ENCODE measurements at places on chromosomes 5 and 9. TPM values are rescaled to one million over a fixed set of nuclear protein-coding genes. Genes with fewer than 3 reads are reported as not detected.

- H3K27me3 ChIP-seq, result no peaks in the 10 kb centered on the region
- no peak overlapping the region for H3K27ac ChIP-seq
- no peaks in the 10 kb centered on the region for H3K4me1 ChIP-seq
- no peak for DNase-seq
- H3K4me3 ChIP-seq, result no peak overlapping the region
- H3K36me3 ChIP-seq, result peaks cover 9% of the 10 kb centered on the region
These were observed 405.2 kb downstream of the SEMA5A start for GRCh38 chr5:9140711-9141110.

- no peak overlapping the region for H3K27ac ChIP-seq
- H3K4me3 ChIP-seq, result no peak overlapping the region
- DNase-seq, result peak; percentile 23
These were observed 18.9 kb upstream of the VLDLR start for GRCh38 chr9:2602704-2603116.

GRCh38 chr5:126192226-126192625 is 231.0 kb upstream of the GRAMD2B start:
- H3K4me1 ChIP-seq, result peaks cover 2% of the 10 kb centered on the region
- no peaks in the 10 kb centered on the region for H3K27me3 ChIP-seq
- no peak overlapping the region for H3K27ac ChIP-seq
- DNase-seq, result no peak
- no peaks in the 10 kb centered on the region for H3K36me3 ChIP-seq

DNA sequence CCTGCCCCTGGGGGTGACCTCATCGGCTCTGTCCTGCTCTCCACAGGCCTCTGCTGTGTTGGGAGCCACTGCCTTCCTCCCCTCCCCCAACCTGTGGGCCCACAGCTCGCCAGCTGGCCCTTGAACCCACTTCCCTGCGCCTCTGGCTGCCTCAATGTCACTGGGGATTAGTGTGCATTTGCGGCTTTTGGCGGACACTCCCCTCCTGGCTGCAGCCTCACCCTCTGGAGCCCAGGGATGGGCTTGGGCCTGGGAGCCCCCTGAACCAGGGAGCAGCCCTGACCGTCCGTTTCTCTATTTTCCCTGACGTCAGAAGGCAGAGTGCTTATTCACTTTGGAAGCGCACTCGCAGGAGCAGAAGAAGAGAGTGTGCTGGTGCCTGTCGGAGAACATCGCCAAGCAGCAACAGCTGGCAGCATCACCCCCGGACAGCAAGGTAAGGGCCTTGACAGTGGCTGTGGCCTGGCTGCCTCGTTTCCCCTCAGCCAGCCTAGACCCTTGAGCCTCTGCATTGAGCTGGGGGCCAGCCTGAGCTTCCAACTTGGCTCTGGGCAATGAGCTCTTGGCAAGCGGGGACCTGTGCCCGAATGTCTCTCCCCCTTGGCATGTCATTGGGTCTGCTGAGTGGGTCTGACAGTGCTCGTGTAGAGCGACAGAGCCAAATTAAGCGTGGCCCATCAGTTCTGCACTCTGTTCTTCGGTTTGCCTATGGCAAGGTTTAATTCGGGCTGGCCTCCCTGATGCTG is 73.1 kb downstream of the RGS3 start:
- no peaks in the 10 kb centered on the region for H3K36me3 ChIP-seq
- H3K4me1 ChIP-seq, result no peaks in the 10 kb centered on the region
- no peak overlapping the region for H3K27ac ChIP-seq
- no peak for DNase-seq
- no peak overlapping the region for H3K4me3 ChIP-seq

GRCh38 chr5:179792612-179793467 is 946 bp upstream of the LTC4S start:
- peaks cover 9% of the 10 kb centered on the region for H3K4me1 ChIP-seq
- no peak overlapping the region for H3K4me3 ChIP-seq
- H3K27ac ChIP-seq, result no peak overlapping the region
- no peaks in the 10 kb centered on the region for H3K27me3 ChIP-seq

- H3K36me3 ChIP-seq, result no peaks in the 10 kb centered on the region
- no peak for DNase-seq
- no peaks in the 10 kb centered on the region for H3K4me1 ChIP-seq
- H3K4me3 ChIP-seq, result no peak overlapping the region
- H3K27me3 ChIP-seq, result peaks cover 90% of the 10 kb centered on the region
These were observed 106.4 kb downstream of the PSD2 start for GRCh38 chr5:139901986-139902385.

- no peak overlapping the region for H3K4me3 ChIP-seq
- no peaks in the 10 kb centered on the region for H3K27me3 ChIP-seq
- DNase-seq, result no peak
- no peaks in the 10 kb centered on the region for H3K36me3 ChIP-seq
- no peak overlapping the region for H3K27ac ChIP-seq
- H3K4me1 ChIP-seq, result no peaks in the 10 kb centered on the region
These were observed 230.7 kb downstream of the SEMA6A start for GRCh38 chr5:116343961-116344360.

DNA sequence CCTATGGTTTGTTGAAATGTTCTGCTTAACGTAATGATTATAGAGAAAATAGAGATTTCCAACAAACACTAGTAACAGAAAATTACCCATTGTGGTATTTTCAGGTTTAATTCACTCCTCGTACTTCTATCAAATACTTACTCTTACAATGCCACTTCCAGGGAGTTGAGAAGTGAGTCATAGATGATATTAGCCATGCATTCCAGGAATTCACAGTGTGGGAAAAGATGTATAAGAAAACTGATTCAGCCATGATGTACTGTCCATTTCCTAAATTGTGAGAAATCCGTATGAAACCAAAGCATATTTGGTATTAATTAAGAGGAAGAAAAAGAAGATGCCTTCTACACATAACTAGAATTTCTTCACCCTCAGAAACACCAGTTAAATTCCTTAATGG is 1854.6 kb upstream of the WWC1 start:
- no peaks in the 10 kb centered on the region for H3K36me3 ChIP-seq
- H3K27ac ChIP-seq, result no peak overlapping the region

DNA sequence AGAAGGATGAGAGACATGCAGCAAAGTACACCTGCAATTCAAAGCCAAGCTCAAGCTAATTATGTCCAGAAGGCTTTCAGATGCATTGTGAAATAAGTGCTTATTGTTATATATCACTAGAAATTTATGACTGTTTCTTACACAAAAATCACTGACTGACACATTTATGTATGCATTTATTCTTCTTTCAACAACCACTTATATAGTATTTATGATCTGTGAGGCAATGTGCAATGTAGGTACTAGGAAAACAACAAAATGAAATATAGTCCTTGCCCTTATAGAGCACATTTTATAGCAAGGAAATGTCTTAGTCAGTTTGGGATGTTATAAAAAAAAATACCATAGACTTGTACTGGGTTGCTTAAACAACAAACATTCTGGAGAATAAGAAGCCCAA is 167.6 kb downstream of the YIPF5 start:
- no peaks in the 10 kb centered on the region for H3K36me3 ChIP-seq
- no peak for DNase-seq
- no peak overlapping the region for H3K27ac ChIP-seq
- H3K27me3 ChIP-seq, result no peaks in the 10 kb centered on the region
- H3K4me1 ChIP-seq, result no peaks in the 10 kb centered on the region
- no peak overlapping the region for H3K4me3 ChIP-seq

DNA sequence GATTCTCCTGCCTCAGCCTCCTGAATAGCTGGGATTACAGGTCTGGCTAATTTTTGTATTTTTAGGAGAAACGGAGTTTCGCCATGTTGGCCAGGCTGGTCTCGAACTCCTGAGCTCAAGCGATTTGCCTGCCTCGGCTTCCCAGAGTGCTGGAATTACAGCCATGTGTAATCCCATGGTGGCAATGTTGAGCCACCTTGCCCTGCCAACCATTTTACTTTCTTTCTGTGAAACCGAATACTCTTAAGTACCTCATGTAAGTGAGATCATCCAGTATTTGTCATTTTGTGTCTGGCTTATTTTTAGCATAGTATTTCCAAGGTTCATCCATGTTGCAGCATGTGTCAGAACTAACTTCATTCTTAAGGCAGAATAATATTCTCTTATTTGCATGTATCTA is 8.2 kb downstream of the PRRC2B start:
- peak; percentile 83 for DNase-seq
- H3K27me3 ChIP-seq, result no peaks in the 10 kb centered on the region
- peaks cover 4% of the 10 kb centered on the region for H3K36me3 ChIP-seq
- H3K27ac ChIP-seq, result no peak overlapping the region
- peaks cover 38% of the 10 kb centered on the region for H3K4me1 ChIP-seq

DNA sequence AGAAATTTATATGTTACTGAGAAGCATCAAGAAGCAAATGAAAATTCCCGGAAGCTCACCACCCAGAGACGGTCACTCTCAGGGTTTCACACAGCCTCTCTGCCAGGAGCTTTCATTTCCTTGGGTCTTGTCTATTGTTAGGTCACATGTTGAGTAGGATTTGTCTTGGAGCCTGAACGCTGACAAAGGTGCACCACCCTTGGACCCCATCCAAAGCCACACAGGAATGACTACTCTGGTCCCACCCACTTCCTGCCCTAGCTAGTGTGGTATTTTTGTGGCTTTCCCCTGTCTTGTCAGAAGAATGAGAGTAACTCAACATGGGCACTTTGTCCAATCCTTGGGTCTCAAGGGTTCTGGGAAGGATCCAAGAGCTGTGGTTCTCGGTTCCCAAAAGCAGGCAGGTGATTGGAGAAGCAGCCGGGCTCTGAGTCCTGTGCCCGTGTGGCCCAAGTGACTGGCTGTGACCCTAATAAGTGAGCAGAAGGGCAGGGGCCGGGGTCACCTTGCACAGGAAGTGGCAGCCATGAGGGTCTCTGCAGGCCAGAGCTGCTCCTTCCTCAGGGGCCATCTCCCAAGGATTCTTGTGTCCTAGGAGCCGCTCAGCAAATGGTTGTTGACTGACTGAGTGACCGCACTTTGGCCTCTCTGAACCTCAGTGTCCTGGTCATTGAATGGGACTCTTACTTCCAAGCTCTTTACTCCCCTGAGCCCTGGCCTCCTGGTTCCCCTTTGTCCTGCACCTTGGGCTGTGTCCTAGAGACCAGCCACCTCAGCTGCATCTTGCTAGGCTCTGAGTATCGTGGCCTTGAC is 6.9 kb downstream of the FGD3 start:
- peaks cover 4% of the 10 kb centered on the region for H3K27me3 ChIP-seq
- H3K4me1 ChIP-seq, result no peaks in the 10 kb centered on the region
- no peak overlapping the region for H3K27ac ChIP-seq

DNA sequence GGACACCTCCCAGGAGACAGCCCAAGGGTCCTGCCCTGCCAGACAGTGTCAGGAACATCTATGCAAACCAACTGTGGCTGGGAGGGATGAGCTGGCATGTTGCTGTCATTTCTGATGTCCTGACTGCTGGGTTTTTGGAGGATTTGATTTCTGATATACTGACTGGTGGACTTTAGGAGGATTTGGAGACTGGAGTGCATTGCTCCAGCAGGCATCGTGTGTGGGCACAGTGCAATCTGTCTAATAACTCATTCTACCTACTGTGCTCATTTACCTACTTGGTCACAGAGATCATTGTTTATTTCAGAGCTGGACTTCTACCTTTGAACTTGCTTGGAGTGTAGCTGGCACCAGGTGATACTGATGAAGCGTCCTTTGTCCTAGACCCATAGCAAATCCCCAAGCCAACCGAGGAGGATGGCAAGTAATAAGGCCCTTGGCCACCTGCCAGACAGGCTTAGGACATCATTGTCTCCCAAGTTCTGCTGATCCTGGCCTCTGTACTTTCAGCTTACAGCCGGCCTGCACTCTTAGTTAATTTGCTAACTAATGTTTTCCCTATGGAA is 124.3 kb upstream of the ICE1 start:
- H3K27ac ChIP-seq, result no peak overlapping the region
- no peaks in the 10 kb centered on the region for H3K4me1 ChIP-seq
- no peak for DNase-seq
- H3K36me3 ChIP-seq, result no peaks in the 10 kb centered on the region
- no peaks in the 10 kb centered on the region for H3K27me3 ChIP-seq

- no peak overlapping the region for H3K27ac ChIP-seq
- no peak for DNase-seq
- H3K36me3 ChIP-seq, result no peaks in the 10 kb centered on the region
- no peak overlapping the region for H3K4me3 ChIP-seq
- no peaks in the 10 kb centered on the region for H3K4me1 ChIP-seq
- H3K27me3 ChIP-seq, result peaks cover 57% of the 10 kb centered on the region
These were observed 36.7 kb upstream of the FUBP3 start for GRCh38 chr9:130542457-130543228.

DNA sequence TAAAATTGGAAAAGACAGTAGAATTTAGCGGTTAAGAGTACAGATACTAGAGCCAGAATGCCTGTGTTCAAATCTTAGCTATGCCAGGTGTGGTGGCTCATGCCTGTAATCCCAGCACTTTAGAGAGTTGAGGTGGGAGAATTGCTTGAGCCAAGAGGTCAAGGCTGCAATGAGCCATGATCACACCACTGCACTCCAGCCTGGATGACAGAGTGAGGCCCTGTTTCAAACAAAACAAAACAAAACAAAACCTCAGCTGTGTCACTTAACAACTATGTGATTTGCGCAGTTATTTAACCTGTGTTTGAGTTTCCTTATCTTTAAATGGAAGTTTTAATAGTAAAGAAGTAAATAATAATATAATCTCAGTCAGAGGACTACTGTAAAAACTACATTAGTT is 68.3 kb downstream of the TBCA start:
- H3K4me3 ChIP-seq, result no peak overlapping the region
- H3K27ac ChIP-seq, result no peak overlapping the region
- H3K36me3 ChIP-seq, result peaks cover 20% of the 10 kb centered on the region
- H3K4me1 ChIP-seq, result no peaks in the 10 kb centered on the region
- DNase-seq, result peak; percentile 36
- H3K27me3 ChIP-seq, result no peaks in the 10 kb centered on the region

DNA sequence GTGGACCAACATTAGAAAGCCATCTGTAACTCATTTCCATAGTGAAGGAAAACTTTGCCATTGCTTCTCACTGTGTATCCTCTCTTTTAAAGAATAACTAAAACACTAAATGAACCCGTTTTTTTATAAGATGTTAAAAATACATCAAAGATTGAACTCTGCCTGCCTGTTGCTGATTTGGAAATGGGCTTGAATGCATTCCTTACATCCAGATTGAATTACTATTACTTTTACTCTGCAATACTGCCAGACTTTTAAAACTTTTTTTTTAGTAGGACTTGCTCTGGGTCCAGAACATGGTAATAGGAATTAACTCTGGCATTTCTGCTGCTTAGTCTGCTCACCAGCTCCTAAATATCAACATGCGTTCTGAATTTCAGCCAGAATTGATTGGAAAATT is 176.8 kb upstream of the PAPPA start:
- no peaks in the 10 kb centered on the region for H3K36me3 ChIP-seq
- peaks cover 5% of the 10 kb centered on the region for H3K4me1 ChIP-seq
- DNase-seq, result no peak
- H3K27me3 ChIP-seq, result no peaks in the 10 kb centered on the region
- H3K4me3 ChIP-seq, result no peak overlapping the region
- no peak overlapping the region for H3K27ac ChIP-seq

- peak; percentile 82 for DNase-seq
- no peaks in the 10 kb centered on the region for H3K27me3 ChIP-seq
- peaks cover 31% of the 10 kb centered on the region for H3K36me3 ChIP-seq
- H3K4me3 ChIP-seq, result no peak overlapping the region
- no peak overlapping the region for H3K27ac ChIP-seq
These were observed 4.5 kb downstream of the LEAP2 start for GRCh38 chr5:132877938-132878337.

Gene TIMD4
- not detected for total RNA-seq

Gene MVB12B
- 2.0 TPM for total RNA-seq

Gene AJM1
- 0.18 TPM for total RNA-seq
